Left ventricle myocardium inferior (tissue), 1 donor: ENCODE measurements at places on chromosomes 6 and 20.

- no peak for DNase-seq
These were observed 47.5 kb downstream of the TSPYL4 start for GRCh38 chr6:116206231-116206903.

- no peak for DNase-seq
These were observed 22.3 kb downstream of the ELOVL5 start for GRCh38 chr6:53326372-53327016.

GRCh38 chr6:23316131-23316530 is 746.8 kb downstream of the HDGFL1 start:
- no peak for DNase-seq

GRCh38 chr6:15472621-15473020 is 190.2 kb downstream of the DTNBP1 start:
- DNase-seq = no peak

- DNase-seq = no peak
These were observed 138.7 kb upstream of the SLC24A3 start for GRCh38 chr20:19073584-19074218.

- DNase-seq = no peak
These were observed 590.5 kb upstream of the SLC35B3 start for GRCh38 chr6:9025796-9026394.

DNA sequence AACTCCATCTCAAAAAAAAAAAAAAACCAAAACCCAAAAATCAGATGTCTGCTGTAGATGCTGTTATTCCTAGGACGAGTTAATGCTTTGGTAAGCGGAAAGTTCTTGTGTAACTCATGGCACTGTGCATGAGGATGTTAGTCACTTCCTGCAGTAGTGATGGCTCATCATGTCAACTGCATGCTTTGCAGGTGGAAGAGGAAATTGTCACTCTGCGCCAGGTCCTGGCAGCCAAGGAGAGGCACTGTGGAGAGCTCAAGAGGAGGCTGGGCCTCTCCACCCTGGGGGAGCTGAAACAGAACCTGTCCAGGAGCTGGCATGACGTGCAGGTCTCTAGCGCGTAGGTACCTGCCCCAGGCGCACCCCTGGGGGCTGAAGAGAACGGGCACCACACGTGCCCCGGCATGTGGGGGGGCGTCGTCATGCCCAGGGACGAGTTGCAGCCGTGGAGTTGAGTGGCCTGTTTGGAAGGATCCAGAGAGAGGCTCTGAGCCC is 8.5 kb downstream of the TPD52L2 start:
- no peak for DNase-seq

- DNase-seq = no peak
These were observed 907 bp upstream of the HLA-B start for GRCh38 chr6:31357886-31358285.

GRCh38 chr20:50208085-50208491 is 17.5 kb downstream of the CEBPB start:
- no peak for DNase-seq

GRCh38 chr6:134936931-134937330 is 13.0 kb downstream of the ALDH8A1 start:
- DNase-seq = no peak

- no peak for DNase-seq
These were observed 268.9 kb downstream of the PTPRT start for GRCh38 chr20:42920776-42921175.

GRCh38 chr20:62708591-62709536 is at the start of gene NTSR1:
Gene NTSR1 (plus strand): TSS chr20:62708836. CDS start chr20:62709208, 372 bp downstream.
- DNase-seq = no peak

DNA sequence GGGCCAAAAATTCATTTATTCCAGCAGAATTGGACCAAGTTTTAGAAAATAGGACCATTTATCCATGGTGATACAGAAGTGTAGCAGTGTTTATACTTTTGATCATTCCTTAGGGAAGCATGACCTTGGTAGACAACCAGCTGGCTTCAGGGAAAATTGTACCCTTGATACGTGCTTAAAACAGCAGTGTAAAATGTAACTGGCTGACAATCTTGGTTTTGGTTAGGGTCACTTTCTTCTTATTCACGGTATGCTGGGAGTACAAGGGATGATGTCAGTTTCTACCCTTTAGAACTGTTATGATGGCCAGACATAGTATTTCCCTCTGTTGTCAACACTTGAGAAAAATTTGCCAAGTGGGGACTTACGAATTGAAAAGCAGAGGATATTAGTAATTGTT is 157.1 kb downstream of the BCKDHB start:
- DNase-seq = no peak

DNA sequence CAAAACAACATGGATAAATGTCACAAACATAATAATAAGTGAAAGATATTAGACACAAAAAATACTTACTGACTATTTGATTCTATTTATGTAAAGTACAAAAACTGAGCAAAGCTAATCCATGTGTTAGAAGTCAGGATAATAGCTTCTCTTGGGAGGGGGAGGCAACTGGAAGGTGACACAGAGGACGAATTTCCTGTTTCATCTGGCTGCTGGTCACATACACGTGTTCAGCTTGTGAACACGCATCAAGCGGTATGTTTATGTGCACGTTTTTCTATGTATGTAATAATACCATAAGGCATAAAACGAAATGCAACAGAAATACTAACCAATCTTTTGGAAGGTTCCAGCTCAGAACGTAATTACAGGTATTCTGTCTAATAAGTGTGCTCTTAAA is 54.3 kb downstream of the MKKS start:
- no peak for DNase-seq

DNA sequence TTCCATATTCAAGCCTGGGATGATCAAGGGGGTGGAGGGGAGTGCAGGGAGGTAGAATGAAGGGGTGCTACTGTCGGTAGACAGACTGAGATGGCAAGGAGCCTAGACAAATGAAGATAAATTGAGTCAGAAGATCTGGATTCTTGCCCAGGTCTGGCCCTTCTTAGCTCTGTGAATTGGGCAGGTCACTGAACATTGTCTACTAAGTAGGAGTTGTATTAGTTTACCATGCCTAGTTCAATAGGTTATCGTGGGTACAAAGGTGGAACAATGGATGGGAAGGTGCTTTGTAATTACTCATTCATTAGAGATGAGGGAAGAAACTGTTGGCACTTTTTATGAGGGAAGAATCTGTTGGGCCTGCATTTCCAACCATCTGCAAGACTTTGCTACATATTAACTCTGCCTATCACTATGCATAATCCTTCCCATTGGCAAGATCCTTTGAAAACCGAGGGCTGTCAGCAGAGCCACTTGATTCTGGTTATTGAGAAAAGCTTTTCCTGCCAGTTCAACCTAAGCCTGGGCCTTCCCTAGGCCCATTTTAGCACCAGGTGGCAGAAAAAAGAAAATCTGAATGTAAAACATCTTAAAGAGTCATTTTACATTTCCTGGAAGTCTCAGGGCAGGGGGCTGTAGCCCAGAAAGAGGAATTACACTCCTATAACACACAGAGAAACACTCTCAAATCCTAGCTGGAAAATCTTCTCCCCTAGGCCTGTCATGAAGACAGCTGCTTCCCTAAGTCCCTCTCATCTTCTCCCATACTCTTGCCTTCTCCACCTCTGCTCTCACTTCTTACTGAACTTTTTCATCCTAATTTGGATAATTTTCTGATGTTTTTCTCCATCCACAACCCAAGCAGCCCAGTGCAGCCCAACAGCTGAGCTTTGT is 103.5 kb downstream of the CD24 start:
- no peak for DNase-seq

GRCh38 chr20:51411870-51412269 is 130.6 kb downstream of the NFATC2 start:
- DNase-seq = no peak

DNA sequence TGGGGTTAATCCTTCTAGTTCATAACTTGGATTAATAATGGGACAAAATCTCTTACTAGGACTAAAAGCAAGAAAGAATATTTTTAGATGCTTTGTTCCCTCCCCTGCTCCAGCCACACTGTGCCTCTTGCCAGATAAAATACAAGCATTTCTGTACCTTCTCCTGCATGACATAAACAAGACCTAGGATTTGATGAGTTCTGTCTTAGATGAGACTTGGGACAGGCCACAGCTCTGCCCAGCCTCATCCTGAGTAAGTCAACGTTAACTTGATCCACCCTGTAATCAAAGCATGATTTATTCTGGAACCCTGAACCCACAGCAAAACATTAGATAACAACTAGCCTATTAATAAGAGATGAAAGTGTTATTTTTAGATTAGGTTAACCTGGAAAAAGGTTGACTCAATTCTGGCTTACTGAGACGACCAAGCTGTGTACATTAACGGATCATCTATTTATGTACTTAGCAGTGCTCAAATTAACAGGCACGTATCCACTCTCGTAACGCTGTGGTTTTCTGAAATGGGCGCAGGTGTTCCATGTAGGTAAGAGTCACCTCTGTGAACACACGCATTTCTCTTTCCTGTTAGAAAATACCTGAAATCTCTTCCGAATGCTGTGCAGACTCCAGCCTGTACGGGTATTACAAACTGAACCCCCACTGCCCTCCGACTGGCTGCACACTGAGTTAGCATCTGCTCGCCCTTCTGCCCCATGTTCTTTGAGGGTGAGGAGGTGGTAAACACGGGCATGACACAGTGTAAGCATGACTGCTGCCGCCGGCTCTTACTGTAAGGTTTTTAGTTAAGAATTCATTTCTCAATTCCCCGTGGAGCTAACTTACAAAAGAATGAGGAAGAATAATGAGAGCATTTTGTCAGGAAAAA is 132.1 kb upstream of the FOXQ1 start:
- no peak for DNase-seq

GRCh38 chr20:13936781-13937576 is 53.4 kb downstream of the SEL1L2 start:
- DNase-seq = no peak

- DNase-seq = no peak
These were observed 147.4 kb downstream of the MOXD1 start for GRCh38 chr6:132253906-132254305.

DNA sequence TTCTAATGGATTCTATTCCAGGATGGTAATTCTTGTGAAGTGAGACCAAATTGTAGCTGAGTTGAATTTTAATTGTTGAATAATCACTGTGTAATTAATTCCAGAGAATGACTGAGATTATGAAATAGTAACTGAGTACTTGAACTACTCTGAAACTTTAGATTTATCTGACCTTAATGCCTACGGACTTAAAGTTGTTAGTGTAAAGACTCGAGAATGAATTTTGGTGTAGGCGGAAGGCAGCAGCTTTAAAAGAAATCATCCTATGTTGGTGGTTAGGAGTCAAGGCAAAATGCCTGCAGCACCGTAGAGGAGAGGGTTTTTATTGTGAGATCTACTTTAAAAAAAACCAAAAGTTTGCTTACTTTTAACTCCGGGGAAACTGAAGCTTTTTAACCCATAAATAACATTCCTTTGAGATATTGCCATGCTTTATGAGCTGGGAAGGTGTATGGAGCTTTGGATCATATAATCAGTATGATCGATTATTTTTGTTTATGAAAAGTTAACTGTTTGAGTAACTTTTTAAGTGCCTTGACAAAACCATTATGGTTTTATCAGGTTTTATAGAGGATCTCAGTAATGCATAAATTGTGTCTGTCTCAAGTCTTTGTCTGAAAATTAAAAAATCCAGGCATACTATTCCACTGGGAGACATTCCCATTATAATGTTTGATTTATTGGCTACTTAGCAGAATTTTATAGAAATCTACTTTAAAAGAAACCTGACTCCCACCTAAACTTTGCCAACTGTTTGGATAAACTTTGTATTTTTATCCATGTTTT is 46.1 kb downstream of the MYO6 start:
- DNase-seq = no peak
